ENCODE measurements at places on chromosomes 5 and 9.

- no peak for DNase-seq
Observed at GRCh38 chr5:142450419-142450818, 125.6 kb upstream of the SPRY4 start.

DNA sequence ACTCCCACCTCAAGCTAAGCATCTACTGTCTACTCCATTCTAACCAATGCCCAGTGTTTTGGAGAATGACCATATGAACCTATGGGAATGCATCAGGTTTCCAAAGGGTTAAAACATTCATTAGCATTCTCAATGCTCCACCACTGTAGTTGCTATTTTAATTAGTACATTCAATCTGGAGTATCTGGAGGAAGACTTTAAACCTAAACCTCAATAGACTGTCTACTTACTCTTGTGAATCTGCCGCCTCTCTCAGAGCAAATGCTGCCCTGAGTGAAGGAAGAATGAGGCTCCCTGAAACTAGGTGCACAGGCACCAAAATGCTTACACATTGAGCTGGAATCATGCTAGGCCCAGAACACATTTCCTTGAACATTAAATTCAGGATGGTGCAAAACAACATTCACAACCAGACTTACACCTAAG, 2.0 kb downstream of the ENC1 start:
- no peak for DNase-seq

GRCh38 chr5:93421987-93422401, 159.0 kb downstream of the NR2F1-AS1 start:
- no peak for DNase-seq

DNA sequence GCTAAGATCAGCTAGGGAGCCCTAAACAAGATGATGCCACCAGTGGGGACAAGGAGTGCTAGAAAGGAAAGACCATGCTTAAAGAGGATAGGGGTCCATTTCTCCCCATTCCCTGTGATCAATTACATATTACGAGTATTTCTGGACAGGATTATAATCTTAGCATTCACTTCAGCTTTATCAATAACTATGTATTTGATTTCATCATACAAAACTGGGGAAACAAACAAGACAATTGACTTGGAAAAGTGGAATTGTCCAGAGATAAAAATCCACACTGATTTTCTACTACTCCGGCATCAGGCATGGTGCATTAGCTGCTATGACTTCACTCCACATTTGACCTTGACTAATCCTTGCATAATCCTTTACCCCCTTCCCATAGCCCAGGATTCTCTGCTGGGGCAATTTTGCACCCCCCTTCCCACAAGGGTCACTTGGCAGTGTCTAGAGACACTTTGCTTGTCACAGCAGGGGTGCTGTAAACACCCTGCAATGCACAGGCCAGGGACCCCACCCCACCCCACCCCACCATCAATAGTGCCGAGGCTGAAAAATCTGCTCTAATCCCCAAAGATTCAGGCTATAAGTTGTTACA, 29.9 kb upstream of the UBE2QL1 start:
- DNase-seq: no peak

- DNase-seq: no peak
Observed at GRCh38 chr5:156479849-156480248, 152.9 kb downstream of the SGCD start.

DNA sequence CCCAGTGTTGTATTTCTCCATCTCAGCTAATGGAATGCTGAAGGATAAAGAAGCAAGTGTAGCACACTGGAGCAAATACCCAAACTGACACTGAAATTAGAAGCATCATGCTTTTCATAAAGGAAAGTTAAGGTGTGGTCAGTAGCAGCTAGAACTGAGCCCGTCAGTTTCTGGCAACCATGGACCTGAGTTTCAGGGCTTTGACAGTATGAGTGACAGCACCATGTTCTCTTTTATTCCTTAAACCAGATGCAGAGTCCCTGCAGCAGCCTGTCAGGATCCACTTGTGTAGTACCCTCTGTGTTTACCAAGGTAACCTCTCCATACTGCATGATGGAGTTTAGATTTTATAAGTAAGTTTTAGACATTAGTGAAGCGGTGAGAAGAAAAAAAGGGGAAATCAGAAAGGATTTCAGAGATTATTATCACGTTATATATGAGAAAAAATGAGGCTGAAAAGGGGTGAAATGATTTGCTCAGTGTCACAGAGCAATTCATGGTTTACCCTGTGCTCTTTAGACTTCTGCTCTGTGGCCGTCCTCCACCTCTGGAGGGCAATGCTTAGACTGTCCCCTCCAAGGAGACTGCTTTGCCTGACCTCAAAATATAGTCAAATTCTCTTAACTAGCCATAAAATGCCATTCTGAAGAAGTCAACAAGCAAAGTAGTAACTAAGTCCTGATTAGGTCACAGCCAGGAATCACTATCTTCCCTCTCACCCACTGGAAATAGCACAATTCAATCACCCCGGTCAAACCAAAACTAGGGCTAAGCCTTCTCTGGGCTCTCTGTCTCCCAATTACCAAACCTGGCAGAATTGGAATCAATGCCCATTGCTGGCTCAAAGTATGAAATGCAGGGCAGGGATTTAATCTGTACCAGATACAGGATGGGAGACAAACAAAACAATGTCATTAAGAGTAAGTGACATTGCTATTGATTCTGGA, 10.5 kb upstream of the MYOT start:
- DNase-seq: no peak

- DNase-seq: no peak
Observed at GRCh38 chr9:116282597-116282996, 129.0 kb downstream of the PAPPA start.

DNA sequence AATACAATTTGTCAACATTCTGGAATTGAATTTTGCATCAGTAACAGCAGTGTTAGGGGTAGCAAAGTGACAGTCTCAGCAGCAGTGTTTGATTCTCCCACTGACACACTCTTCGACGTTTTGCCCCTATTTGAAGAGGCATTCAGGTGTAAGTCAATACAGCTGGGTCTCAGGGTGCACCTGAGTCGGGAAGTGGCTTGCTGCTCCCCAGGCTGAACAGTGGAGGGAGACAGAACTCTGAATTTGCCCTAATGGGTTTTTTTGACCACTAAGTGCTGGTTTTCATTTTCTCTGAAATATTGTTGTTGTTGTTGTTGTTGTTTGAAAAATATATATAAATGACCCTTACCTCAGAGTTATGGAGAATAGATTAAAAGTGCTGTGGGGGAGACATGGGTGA, 223.2 kb downstream of the TLR4 start:
- peak; percentile 18 for DNase-seq

DNA sequence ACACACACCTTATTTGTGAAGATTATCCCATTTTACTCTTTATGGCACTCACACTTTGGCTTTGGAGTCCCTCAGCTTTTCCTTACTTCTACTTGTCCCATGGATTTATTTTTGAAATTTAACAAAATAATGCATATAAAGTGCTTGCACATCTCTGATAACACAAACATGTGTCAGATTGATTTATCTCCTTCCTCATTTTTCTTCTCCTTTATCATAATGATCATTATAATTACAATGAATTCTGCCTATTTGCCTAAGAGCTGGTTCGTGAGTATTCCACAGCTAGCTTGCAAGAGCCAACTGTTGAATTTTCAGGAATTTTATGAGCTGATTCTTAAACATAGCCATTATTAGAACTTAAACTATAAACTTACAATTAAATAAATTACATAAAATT, 347.7 kb downstream of the CHSY3 start:
- no peak for DNase-seq

- DNase-seq: no peak
Observed at GRCh38 chr5:171462928-171463861, 43.7 kb downstream of the FGF18 start.

- no peak for DNase-seq
Observed at GRCh38 chr5:150146862-150147601, 8.6 kb downstream of the PDGFRB start.

GRCh38 chr5:7394889-7395431, 978 bp upstream of the ADCY2 start:
- DNase-seq: peak; percentile 71

GRCh38 chr5:55344392-55344992, 36.7 kb downstream of the MTREX start:
- DNase-seq: peak; percentile 39

All from iPS-NIHi11 (cell line).